ENCODE measurements at places on chromosomes 4 and X. TPM values are rescaled to one million over a fixed set of nuclear protein-coding genes. Genes with fewer than 3 reads are reported as not detected.

DNA sequence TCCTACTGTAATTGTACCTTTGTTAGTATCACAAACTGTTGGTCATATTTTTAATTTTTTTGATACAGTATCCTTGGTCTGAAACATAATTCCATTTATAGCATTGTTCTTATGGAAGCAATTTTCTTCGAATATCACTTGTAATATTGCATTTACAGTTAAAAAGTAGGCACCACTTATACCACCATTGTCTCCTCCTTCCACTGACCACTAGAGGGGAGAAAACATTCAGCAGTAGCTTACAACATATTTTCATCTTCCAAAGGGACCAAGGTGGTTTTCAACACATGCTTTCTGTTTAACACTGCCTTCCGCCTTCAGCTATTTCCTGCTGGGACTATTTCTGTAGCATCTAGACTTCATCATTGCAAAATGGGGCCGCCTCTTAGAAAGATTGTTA is 146.2 kb downstream of the COL4A6 start:
- no peak for DNase-seq

MSANTD1 gene
- total RNA-seq, result 0.13 TPM

GRCh38 chr4:1035510-1035909 is 24.1 kb downstream of the FGFRL1 start:
- DNase-seq, result peak; percentile 45

SFRP2 gene
- total RNA-seq, result not detected

DOCK11 gene
- 0.26 TPM for total RNA-seq

USP51 gene
- total RNA-seq, result 0.39 TPM

DNA sequence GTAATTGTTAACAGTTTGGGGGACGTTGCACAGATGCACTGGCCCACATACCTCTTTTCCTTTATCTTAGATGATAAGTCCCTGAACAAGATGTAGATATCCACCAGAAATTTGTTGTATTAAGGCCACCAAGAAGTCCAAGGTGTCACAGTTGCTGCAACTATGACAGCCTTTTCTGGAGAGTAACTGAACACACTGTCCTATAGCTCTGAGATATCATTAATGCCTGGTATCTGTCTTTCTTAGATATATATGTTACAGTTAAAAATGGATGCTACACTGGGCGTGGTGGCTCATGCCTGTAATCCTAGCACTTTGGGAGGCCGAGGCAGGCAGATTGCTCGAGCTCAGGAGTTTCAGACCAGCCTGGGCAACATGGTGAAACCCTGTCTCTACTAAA is 77.8 kb upstream of the PRDX4 start:
- DNase-seq, result no peak

LONRF3 gene
- total RNA-seq, result 38.4 TPM

GRCh38 chr4:115790812-115791211 is 677.4 kb upstream of the NDST4 start:
- DNase-seq, result no peak

- DNase-seq, result no peak
These were observed 9.0 kb upstream of the NSG1 start for GRCh38 chr4:4377732-4378460.

GRCh38 chr4:157221895-157222770 is 1.6 kb downstream of the GRIA2 start:
- no peak for DNase-seq

KLB gene
- under 0.01 TPM for total RNA-seq

NEIL3 gene
- 2.3 TPM for total RNA-seq

FGFBP2 gene
- not detected for total RNA-seq

F8A3 gene
- total RNA-seq, result 1.4 TPM

TREX2 gene
- 2.3 TPM for total RNA-seq

- DNase-seq, result no peak
These were observed 401 bp upstream of the ZFP92 start for GRCh38 chrX:153410888-153411254.

GUCY1B1 gene
- total RNA-seq, result 8.7 TPM

TKTL2 gene
- not detected for total RNA-seq

SMIM20 gene
- 13.1 TPM for total RNA-seq

SPIN3 gene
- 5.9 TPM for total RNA-seq

XK gene
- under 0.01 TPM for total RNA-seq

HHIP gene
- total RNA-seq, result 90.9 TPM

GRCh38 chrX:53605004-53605403 is 81.5 kb downstream of the HUWE1 start:
- peak; percentile 25 for DNase-seq

GRCh38 chrX:111585337-111585736 is 73.9 kb downstream of the SERTM2 start:
- no peak for DNase-seq

- DNase-seq, result peak; percentile 10
These were observed 20.9 kb downstream of the HMGB3 start for GRCh38 chrX:151004085-151004484.

PCSK1N gene
- under 0.01 TPM for total RNA-seq
